ENCODE measurements at places on chromosomes 12 and 14. TPM values are rescaled to one million over a fixed set of nuclear protein-coding genes. Genes with fewer than 3 reads are reported as not detected.

The SNX6 gene
- 116 TPM for polyA plus RNA-seq

The TAS2R7 gene
- polyA plus RNA-seq, result not detected

The GPRC5D gene
- 0.72 TPM for polyA plus RNA-seq

The FAM181A gene
- polyA plus RNA-seq, result 0.09 TPM

The MGST1 gene
- 35.0 TPM for polyA plus RNA-seq

The PLA2G1B gene
- 0.43 TPM for polyA plus RNA-seq

The CDCA3 gene
- polyA plus RNA-seq, result 32.7 TPM

GRCh38 chr14:53999061-53999488 is 42.5 kb upstream of the BMP4 start:
- no peak for DNase-seq

DNA sequence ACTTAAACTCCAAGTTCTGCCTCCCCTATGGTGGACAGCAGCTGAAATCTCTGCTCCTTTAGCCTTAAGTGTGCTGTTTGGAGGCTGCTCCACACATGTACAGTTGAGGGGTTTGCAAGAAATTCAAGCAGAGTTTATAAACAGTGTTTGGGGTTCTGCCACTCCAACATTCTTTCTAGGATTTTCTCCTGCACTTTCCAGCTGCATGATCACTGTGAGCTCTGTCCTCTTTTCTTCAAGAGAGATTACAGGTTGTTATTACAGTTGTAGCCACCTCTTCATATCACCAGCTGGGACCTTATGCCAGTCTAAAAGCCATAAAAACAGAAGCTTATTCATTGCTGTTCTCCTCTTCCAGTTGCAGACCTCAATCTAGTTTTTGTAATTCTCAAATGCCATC is 8.4 kb downstream of the ZBTB25 start:
- no peak for DNase-seq

GRCh38 chr12:52207895-52208294 is 16.1 kb upstream of the KRT80 start:
- no peak for DNase-seq

DNA sequence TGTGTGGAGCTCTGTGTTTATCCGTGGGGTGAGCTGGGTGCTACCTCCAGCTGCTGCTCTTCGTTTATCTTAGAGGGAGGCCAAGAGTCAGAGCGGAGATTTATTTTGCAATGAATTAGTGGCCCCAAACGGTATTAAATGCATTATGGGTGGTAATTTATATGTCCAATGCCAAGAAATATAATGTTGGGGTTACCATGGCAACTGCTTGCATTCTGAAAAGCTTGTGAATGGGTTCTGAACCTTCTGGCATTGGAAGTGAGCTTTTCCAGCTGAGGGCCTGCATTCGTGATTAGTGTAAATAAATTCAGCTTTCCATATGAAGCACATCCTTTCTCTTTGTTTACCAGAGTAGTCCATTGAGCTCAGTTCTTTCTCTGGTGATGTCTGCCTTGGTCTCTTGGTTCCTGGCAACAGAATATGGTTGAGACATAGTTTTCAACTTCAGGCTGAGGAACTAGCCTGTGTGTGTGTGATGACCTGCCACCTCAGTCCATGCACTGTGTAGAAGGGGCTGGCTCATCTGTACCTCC is 51.8 kb downstream of the TRAF3 start:
- peak; percentile 52 for DNase-seq

DNA sequence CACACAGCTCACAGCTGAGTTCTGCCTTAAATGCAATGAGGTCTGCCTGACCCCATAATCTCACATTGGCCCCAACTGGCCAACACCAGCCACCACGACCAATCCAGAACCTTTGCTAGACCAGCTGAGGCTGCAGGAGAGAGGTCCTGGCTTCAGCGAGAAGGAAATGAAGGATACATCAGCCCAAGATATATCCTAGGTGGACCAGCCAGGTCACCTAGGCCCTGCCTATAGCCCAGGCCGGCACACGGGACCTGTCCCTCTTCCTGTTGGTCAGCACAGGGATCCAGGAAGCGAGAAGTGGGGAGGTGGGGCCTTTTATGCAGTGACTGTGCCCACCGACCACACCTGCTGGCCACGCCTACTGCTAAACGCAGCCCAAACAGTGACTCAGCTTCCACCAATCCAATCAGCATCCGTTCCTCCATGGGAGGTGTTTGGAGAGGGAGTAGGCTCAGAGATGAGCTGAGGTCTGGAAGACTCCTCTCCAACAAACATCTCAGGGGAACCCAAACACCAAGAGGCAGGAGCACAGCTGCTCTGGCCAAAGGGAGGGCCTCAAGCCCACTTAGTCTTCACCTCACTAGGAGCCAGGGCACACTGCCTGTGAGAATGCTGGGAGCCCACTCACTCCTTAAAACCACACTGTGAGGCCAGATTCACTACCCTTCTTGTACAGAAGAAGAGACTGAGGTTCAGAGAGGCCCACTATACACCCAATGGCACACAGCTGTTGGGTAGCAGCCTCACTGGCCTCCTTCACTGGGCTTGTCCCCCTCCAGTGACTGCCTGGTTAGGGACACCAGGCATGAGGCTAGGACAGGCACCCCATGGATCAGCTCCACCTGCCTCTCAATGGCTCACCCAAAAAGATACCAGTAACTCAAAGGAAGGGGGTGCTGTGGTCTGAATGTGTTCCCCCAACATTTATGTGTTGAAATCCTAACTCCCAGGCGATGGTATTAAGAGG is 51.3 kb upstream of the PPP2R5C start:
- no peak for DNase-seq

DNA sequence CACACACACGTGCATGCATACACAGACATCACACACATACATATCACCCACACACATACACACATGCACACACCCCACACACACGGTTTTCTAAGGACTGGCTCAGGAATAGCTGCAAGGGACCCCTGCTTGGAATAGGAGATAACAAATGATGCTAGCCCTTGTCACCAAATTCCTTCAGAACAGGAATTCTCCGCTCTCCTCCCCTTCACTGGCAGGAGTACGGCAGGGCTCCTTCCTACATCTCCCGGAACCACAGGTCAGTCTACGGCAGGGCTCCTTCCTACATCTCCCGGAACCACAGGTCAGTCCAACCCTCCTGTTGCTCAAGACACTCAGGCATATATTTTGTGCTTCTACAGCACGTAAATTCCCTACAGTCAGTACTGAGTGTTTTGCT is 23.9 kb downstream of the PHLDA1 start:
- DNase-seq, result no peak

DNA sequence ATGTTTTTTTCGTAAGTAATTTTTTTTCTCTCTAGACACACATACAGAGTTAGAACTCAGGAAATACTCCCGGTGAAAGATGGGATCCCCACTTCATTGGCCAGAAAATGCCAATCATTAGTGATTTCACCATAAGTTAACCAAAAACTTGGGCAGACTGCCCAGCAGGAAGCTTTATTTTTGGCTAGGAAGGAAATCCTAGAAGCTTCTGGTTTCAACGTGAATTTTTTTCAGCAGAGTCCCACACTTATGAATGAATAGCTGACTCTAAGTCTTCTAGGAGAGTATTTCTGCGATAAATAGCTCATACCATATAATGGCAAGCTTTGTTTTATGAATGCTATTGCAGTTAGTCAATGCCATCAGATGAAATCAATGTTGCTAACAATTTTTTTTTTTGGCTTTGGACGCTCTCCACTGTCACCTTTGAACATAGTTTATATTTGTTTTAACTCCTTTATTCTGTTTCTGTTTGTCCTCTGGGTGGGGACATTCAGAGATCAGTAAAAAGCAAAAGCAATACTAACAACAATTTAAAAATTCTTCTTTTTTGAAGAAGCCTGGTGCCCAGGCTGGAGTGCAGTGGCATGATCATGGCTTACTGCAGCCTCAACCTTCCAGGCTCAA is 9.5 kb downstream of the PPP1CC start:
- no peak for DNase-seq

DNA sequence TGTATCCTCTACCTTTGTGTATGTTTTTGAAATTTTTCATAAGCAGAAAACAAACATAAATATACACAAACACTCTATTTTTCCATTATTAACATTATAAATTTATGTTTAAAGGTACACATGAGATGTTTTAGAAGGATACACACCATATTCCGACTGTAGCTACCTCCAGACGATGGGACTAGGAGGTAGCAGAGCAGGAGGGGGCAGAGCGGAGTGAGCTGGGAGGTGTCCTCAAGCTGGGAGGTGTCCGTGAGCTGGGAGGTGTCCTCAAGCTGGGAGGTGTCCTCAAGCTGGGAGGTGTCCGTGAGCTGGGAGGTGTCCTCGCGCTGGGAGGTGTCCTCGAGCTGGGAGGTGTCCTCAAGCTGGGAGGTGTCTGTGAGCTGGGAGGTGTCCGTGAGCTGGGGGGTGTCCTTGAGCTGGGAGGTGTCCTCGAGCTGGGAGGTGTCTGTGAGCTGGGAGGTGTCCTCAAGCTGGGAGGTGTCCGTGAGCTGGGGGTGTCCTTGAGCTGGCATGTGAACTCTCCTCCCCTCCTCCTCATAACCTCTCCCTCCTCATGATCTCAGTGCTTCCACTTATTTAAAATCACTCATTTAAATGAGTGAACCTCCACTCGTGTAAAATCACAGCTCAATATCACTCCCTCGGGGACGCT is 346.9 kb upstream of the SFSWAP start:
- no peak for DNase-seq
